ENCODE measurements at places on chromosomes 7 and 10.
A peak's percentile ranks its signal among the peaks of the same experiment; 100 is the strongest.

GRCh38 chr7:42392826-42393225 is 155.8 kb upstream of the GLI3 start:
- no peak for DNase-seq

DNA sequence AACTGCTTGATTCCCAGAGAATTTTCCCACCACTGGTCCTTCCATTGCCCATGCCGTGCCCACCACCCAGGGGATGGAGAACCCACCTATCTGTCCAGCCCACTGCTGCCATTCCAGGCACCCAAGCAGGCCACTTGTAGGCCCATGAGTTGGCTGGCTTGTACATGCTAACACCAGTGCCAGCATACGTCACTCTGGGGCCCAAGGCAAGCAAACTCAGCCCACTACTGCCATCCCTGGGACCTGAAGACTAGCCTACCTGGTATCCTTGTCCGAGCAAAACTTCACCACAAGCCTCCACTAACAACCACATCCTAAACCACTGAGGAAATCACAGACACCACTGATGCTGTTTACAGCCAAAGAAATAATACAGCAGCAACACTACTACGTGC is 44.7 kb upstream of the CDK6 start:
- DNase-seq = no peak

GRCh38 chr7:90777041-90777440 is 180.9 kb downstream of the CDK14 start:
- no peak for DNase-seq

DNA sequence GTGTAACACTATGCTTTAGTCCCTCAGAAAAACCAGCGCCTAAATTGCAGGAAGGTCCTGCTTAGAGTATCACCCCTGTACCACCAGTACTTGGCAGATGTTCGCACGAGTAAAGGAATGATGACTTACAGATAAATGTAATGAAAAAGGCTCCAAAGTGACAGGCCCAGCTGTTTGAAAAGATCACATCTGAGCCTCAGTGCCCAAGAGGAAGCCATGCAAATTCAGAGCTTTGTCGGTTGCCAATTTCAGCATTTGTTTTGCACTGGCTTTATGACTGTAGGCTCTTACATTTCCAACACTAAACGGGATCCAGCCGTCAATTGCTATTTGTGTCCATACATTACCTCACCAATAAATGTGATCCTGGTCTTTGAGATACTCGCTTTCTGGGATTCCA is 60.6 kb upstream of the GAD2 start:
- no peak for DNase-seq

DNA sequence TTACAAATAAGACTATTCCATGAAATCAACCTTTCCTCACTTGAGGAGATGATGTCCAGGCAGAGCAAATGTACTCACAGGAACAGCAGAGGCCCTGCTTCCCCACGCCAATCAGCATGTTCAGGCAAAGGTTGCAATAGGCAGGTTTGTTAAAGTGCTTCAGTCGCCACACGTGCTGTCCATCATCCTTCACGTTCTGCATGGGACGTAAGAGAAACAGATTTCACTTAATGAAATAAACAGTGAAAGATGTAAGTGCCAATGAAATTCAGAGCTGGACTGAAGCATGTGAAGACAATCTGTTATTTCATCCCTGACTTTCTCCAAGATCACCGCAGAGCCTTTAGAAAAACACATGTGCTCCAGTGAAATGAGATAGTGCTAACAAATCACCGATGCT is 217.4 kb downstream of the DGKB start:
- no peak for DNase-seq

- DNase-seq = no peak
Measured at GRCh38 chr10:133087679-133088178, at the start of gene ADGRA1. Gene ADGRA1 (plus strand): TSS chr10:133087924. CDS start chr10:133088910, 986 bp downstream.

DNA sequence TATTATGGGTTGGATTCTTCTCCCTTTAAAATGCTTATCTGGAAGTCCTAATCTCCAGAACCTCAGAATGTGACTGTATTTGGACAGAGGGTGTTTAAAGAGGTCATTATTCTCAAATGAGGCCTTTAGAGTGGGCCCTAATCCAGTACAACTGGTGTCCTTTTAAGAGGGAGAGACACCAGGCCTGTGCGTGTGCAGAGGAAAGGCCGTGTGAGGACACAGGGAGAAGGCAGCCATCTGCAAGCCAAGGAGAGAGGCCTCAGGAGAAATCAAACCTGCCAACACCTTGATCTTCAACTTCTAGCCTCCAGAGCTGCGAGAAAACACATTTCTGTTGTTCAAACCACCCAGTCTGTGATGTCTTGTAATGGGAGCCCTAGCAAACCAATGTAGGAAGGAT is 235.4 kb upstream of the MYO3A start:
- DNase-seq = no peak

GRCh38 chr10:132496360-132497062 is 41.1 kb upstream of the INPP5A start:
- no peak for DNase-seq

DNA sequence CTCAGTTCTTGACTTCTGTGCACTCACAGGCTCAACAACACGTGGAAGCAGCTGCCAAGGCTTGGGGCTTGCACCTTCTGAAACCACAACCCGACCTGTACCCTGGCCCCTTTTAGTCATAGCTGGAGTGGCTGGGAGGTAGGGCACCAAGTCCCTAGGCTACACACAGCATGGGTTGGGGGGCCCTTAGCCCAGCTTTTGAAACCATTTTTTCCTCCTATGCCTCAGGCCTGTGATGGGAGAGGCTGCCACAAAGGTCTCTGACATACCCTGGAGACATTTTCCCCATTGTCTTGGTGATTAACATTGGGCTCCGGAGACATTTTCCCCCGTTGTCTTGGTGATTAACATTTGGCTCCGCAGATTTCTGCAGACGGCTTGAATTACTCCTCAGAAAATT is 38.6 kb downstream of the RALA start:
- DNase-seq = no peak

DNA sequence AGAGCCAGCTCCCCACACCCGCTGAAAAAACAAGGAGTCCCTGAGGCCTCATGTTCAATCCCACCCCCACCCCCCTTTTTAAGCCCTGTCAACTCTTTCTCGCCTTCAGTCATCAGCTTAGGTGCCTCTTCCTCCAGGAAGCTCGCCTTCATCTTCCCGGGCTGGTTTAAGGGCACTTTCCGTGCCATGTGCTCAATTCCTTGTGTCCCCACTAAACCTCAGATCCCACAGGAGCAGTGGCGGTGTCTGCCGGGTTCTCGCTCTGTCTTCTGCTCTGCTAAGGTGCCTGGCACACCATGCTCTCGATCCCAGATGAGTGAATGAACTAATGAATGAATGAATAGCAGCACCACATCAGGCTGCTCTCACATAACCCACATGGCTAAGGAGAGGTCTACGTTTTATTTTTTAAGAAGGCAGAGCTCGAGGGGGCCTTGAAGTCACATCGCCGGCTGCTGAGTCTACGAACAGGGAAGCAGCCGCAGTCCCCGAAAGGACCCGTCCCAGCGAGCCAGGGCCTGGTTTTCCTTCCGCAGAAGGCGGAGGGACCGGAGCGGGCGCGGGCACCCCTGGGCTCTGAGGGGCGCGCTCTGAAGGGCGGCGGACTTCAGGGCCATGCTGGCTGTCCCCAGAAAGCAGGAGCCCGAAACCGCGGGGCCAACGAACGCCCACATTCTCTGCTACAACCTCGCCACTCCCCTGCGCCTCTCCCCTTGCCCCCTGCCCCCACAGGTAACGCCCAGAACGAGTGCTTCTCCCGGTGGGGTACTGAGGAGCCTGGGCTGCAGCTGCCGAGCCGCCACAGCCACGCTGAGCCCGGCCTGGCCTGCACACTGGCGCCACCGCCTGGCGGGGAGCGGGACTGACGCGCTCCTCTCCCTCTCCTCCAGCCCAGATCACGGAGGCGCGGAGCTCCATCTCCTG is 73.4 kb upstream of the KCNMA1 start:
- DNase-seq = peak; percentile 38

GRCh38 chr7:134452419-134452838 is 6.5 kb downstream of the AKR1B1 start:
- no peak for DNase-seq

GRCh38 chr7:157903710-157904109 is 566.9 kb downstream of the DNAJB6 start:
- DNase-seq = no peak

- no peak for DNase-seq
Measured at GRCh38 chr7:37149051-37149772, 299.5 kb downstream of the ELMO1 start.
